ENCODE measurements at places on chromosomes 6 and 20. TPM values are rescaled to one million over a fixed set of nuclear protein-coding genes. Genes with fewer than 3 reads are reported as not detected.

DNA sequence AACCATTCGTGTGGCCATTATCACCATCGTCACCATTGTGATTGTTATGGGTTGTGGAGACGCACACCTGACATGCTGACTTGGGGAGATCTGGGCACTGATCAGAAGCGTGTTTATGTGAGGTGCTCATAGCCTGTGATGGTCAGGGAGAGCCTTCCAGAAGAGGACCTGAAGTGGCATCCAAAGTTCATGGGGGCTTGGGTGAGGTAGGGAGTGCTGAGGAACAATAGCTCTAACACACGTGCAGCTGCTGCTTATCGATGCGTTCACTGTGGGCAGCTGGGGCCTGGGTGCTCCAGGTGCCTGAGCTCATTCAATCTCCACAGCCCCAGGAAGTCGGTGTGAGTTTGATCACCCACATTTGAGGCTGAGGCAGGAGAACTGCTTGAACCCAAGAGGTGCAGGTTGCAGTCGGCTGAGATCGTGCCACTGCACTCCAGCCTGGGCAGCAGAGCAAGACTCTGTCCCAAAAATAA lies 227.3 kb downstream of the PREX1 start:
- DNase-seq = no peak

Gene TMEM244
- total RNA-seq = not detected

Gene TP53INP2
- total RNA-seq = 8.1 TPM

DNA sequence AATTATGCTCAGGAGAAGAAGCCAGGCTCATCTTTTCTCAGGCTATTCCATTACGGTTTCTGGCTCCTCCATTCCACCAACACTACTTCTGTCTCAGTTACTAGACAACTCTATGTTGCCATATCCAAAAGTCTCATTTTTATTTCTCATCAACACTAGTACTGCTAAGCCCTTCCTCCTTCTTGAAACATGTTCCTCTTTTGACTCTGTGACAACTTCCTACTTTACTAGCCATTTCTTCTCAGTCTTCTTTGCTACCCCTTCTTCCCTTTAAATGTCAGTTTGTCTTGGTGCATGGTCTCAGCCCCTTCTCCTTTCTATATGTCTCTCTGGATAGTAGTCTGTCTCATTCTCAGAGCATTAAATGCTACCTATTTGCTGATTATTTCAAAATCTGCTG lies 7.1 kb upstream of the ADGRG6 start:
- peak; percentile 8 for DNase-seq

GRCh38 chr20:37363221-37364012 lies 17.5 kb downstream of the SRC start:
- DNase-seq = no peak

Gene FNDC11
- total RNA-seq = 5.1 TPM

DNA sequence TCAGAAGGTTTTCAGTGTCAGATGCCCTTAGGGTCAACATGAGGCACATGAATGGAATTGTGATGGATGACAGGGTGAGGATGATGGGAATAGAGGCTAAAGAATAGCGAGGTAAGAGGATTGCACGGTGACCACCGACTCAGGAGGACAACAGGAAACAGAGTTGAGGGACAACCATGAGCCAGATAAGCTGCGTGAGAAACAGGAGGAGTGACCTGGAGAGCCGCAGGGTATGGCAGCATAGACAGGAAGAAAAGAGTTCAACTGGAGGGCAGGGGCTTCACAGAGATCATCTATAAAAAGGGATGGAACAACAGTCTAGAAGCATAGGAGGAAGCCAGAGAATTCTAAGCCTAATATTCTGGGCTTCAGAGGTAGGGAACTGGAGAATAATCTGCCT lies 84.7 kb upstream of the ENPP5 start:
- DNase-seq = no peak

DNA sequence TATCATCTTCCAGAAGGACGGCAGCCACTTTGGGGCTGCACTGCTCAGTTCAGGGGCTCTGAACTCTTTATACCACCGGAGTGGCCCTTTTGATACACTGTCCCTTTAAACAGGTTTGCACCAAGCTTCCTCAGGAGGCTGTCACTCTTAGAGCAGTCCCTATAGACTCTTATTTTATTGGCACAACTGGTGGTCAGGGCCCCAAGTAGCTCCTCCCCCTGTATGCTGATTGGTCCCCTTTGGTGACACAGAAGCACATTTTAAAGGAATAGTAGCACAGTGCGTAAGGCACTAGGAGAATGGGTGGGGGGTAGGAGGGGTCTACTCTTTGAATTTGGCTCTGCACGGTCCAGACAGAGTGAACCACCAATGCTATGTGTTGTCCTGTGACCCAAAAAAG lies 122.6 kb upstream of the MLN start:
- no peak for DNase-seq

Data from B cell (primary cell).